Transverse colon (tissue), 4 donors: ENCODE measurements at places on chromosomes 13 and 19. TPM values are rescaled to one million over a fixed set of nuclear protein-coding genes. Genes with fewer than 3 reads are reported as not detected.

SIGLECL1 gene
- total RNA-seq = not detected

GRCh38 chr13:28046981-28047380, 53.4 kb downstream of the FLT3 start:
- H3K4me1 ChIP-seq = no peaks in the 10 kb centered on the region
- H3K27me3 ChIP-seq = peaks cover 8% of the 10 kb centered on the region
- H3K27ac ChIP-seq = no peak overlapping the region
- no peaks in the 10 kb centered on the region for H3K36me3 ChIP-seq

GRCh38 chr13:109152311-109152820, 523.0 kb downstream of the MYO16 start:
- H3K36me3 ChIP-seq = no peaks in the 10 kb centered on the region
- no peaks in the 10 kb centered on the region for H3K4me1 ChIP-seq
- no peak overlapping the region for H3K27ac ChIP-seq
- H3K4me3 ChIP-seq = no peak overlapping the region
- H3K27me3 ChIP-seq = peaks cover 5% of the 10 kb centered on the region
- no peak for DNase-seq

- H3K4me3 ChIP-seq = no peak overlapping the region
- peaks cover 4% of the 10 kb centered on the region for H3K4me1 ChIP-seq
- no peak overlapping the region for H3K27ac ChIP-seq
- no peak for DNase-seq
- no peaks in the 10 kb centered on the region for H3K36me3 ChIP-seq
These were observed 8.0 kb downstream of the VSIG10L start for GRCh38 chr19:51333836-51334460.

DNA sequence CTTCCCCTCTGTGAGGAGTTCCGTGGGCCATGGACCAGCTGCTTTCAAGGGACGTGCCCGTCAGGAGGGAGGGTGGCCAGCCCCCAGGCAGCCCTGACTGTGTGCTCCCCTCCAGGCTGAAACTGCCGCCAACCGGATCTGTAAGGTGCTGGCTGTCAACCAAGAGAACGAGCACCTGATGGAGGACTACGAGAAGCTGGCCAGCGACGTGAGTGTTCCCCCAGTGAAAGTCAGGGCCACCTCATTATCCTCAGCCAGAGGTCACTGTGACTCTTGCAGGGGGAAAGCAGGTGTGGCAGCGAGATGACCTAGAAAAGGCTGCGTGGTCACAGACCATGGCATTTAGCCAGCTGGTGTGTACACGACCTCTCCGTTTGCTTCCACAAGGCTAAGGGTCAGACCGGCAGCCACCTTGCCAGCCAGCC, 29.9 kb downstream of the CAPN12 start:
- DNase-seq = no peak
- H3K36me3 ChIP-seq = peaks cover 30% of the 10 kb centered on the region
- H3K4me3 ChIP-seq = no peak overlapping the region
- H3K4me1 ChIP-seq = peaks cover 13% of the 10 kb centered on the region
- H3K27ac ChIP-seq = peak overlapping the region; percentile 23

DNA sequence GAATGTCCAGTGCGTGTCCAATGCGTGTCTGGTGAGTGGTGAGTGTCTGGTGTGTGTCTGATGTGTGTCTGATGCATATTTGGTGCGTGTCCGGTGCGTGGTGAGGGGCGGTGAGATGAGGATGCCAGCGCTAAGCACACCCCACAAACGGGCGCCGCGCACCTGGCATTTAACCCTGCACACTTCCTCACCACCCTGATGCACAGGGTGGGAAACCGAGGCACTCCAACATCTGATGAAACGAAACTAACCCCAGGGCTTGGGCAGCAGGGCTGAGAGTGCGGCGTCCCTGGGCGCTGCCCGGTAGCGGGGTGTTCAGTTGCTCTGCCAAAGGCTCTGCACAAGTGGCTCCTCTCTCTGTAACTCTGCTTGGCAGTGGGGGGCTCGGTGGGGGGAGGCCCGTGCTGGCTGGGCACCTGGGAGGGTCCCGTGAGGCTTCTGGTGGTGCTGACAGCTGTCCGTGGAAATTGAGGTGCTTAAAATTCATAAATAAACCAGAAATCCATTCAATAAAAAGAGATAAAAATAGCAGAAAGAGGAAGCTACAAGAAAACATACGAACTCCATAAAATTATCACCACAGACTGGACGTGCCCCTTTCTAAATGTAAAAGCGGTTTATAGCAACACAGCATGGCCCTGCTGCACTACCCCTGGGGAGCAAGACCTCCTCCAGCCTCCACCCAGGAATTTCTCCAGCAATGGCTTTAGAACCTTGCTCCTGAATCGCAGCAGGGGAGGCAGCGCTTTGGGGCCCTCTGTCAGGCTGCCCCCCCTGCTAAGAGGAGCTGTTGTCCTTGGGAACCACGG, 76.0 kb downstream of the RASA3 start:
- H3K4me1 ChIP-seq = peaks cover 8% of the 10 kb centered on the region
- no peaks in the 10 kb centered on the region for H3K27me3 ChIP-seq
- no peak overlapping the region for H3K4me3 ChIP-seq

DNA sequence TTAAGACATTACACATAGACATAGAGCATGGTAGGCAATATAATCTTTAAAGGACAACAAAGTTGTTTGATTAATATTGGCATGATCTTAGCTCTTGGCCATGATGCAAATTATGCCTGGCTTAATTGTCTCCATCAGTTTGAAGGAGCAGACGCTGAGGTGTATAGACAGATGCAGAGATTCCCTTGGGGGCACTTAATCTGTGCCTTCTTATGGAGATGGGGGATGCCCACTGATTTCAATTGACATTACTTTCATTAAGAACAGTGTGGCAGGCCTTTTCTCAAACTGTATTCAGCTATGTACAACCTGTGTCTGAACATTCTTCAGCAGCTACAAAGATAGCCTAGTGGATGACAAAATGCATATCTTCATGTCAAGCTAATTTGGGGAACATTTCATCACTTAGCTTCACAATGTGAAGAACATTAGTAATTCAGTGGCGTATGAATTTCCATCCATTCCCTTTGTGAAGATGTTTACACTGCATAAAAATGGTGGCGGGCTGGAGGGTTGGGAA, 85.3 kb upstream of the MYCBP2 start:
- H3K27me3 ChIP-seq = no peaks in the 10 kb centered on the region
- H3K27ac ChIP-seq = no peak overlapping the region
- no peak for DNase-seq
- no peaks in the 10 kb centered on the region for H3K36me3 ChIP-seq
- no peaks in the 10 kb centered on the region for H3K4me1 ChIP-seq
- no peak overlapping the region for H3K4me3 ChIP-seq
